Retina (tissue), 1 donor: ENCODE measurements at places on chromosomes 12 and 14.
A peak's percentile ranks its signal among the peaks of the same experiment; 100 is the strongest.

DNA sequence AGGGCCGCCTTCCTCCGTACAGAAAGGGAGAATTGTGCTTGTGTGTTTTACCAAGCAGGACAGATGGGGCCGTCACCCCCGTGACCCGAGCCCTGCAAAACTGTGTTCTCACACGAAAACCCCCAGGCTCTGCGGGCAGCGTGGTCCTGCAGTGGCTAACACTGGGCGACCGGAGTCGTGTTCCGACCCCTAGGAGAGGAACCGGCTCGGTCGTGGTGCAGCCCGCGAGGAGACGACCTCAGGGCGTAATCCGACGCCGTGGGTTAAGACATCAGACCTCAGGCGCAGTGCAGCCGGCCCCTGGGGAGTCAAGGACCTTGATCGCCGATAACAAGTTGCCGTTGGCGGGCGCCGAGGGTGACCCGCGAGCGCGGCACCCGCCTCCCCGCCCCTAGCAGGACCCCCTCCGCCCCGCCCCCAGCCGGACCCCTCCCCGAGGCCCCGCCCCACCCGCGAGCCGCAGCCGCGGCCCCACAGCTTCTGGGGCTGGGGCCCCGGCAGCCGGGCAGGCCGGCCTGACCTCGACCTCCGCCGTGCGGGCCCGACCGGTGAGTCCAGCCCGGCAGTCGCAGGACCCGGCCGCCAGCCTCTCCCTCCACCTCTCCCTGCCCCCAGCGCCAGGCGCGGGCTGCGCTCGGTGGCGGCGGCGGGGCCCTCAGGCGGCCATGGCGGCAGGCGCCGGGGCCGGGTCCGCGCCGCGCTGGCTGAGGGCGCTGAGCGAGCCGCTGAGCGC, at the start of gene CHPT1:
Gene CHPT1, plus strand, starts transcription at position 444 of the 733 bp plus-strand sequence. Its CDS starts 222 bp downstream, at position 666.
- DNase-seq = peak; percentile 88

DNA sequence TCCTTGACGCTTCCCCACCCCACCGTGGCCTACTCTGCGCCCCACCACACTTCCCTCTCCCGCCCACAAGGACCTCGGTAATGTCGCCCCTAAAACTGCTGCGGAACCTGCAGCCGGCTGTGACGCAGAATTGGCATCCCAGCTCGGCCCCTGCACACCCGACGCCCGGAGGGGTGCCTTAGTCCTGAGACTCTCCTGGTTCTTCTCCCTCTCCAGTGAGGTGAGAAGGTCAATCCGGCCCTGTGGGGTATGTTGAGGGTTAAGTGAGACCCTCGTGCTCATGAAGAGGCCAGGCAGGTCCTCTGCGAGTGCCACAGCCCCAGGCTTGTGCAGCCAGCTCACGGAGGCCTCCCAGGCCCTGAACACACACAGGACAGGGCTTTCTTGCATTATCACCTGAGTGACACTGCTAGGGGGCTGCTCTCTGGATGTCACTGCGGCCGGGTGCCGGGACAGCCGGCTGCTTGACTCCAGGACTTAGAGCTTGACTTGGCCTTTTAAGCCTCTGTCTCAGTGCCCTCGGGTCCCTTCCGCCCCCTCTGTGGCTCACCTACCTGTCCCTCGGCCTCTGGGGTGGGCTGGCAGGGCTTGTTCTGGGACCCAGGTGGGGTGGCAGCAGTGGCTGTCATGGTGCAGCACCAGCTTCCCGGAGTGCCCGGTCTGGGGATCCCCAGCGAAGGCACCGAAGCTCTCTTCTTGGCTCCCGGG, 106.9 kb upstream of the C14orf180 start:
- DNase-seq = no peak

GRCh38 chr14:96470331-96470730, 31.9 kb upstream of the PAPOLA start:
- DNase-seq = no peak

GRCh38 chr12:109949089-109949488, 47.1 kb downstream of the GIT2 start:
- no peak for DNase-seq

- peak; percentile 27 for DNase-seq
Observed at GRCh38 chr12:52976574-52977071, 27.7 kb downstream of the KRT18 start.

DNA sequence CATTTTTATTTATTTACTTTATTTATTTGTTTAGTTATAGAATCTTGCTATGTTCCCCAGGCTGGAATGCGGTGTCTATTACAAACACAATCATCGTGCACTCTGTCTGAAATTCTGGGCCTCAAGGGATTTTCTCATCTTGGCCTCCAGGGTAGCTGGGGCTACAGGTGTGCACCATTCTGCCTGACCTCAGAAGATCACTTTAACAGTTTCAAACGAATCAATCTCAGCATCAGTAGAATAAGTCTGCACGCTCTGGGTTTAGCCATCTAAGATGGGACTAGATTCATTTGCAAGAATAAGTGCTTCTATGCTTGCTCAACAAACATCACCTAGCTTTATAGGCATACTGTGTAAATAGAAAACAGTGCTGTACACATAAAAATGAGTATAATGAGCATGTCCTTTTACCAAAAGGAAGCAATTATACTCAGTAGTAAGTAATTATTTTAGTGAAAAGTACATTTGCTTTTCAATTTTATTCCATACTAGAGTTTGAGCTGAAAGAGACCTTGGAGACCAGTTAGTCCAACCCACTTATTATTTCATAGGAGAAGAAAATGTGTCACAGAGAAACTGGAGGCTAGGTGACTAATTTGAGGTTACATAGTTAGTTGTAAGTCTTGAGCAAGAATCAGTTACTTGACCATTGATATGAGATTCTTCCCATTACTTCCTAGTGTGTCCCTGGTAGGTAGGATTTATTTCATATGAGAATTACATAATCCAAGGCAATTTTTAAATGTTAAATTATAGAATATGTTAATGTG, 456.5 kb upstream of the LMO3 start:
- no peak for DNase-seq

DNA sequence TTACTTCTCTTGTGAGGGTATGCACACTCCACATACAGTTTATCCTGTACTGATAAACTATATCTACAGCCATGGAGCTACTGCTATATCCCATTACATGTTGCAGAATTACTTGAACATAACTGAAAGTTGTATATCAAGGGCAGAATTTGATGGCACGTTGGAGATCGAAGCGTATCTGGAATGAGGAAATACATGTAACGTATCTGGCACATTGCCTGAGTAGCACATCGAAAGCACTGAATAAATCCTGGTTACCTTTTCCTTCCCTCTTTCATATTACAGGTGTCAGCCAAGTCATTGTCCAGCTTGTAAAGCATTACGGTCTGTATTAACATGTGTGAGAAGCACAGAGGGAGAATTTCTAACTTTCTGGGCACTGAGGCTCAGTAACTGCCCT, 42.1 kb upstream of the LIN7A start:
- no peak for DNase-seq

- DNase-seq = no peak
Observed at GRCh38 chr14:102906616-102907302, 15.7 kb upstream of the AMN start.

GRCh38 chr12:34016361-34016760, 5.9 kb upstream of the ALG10 start:
- no peak for DNase-seq

DNA sequence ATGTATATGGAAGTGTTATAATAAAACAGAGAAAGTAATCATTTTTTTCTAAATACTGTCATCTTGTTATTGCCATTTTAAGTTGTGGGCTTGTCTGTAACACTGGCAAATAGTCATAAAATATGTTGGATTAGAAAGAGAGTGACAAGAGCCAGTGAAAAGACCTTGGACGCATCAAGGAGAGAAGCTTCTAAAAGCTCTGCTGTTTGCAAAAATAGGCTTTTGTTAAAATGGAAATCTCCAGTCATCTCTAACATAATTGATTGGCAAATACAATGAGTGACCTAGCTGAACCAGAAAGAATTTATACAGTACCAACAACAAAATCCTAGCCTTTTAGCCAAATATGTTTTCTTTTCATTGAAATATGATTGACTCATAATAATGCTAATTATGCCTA, 245.8 kb upstream of the RMST start:
- DNase-seq = peak; percentile 10

GRCh38 chr12:54424224-54424623, 5.2 kb upstream of the ITGA5 start:
- no peak for DNase-seq

DNA sequence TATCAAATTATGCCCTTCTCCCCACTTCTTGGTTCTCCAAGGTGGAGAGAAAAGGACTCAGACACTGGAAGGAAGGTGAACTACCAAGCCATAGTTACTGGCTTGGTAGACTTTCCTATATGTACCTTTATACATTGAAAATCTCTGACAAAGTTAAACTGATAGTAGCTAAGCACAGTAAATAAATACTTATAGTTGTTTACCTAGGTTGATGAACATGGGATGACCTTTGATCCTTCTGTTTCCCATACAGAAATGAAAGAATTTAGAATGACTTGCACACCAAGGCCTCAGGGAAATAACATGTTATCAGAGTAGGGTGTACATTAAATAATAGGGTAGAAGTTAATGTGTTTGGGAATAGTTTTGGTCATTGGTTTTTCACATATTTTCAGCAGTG, 6.7 kb downstream of the ARHGAP5 start:
- DNase-seq = no peak

DNA sequence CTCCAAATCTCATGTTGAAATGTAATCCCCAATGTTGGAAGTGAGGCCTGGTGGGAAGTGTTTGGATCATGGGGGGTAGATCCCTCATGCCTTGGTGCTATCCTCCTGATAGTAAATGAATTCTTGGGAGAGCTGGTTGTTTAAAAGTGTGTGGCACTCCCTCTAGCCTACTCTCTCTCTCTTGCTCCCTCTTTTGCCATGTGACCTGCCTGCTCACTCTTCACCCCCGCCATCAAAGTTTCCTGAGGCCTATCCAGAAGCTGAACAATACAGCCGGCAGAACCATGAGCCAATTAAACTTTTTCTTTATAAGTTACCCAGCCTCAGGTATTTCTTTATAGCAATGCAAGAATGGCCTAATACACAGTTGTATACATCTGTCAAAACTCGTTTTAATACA, 62.5 kb downstream of the BCL2L14 start:
- no peak for DNase-seq

DNA sequence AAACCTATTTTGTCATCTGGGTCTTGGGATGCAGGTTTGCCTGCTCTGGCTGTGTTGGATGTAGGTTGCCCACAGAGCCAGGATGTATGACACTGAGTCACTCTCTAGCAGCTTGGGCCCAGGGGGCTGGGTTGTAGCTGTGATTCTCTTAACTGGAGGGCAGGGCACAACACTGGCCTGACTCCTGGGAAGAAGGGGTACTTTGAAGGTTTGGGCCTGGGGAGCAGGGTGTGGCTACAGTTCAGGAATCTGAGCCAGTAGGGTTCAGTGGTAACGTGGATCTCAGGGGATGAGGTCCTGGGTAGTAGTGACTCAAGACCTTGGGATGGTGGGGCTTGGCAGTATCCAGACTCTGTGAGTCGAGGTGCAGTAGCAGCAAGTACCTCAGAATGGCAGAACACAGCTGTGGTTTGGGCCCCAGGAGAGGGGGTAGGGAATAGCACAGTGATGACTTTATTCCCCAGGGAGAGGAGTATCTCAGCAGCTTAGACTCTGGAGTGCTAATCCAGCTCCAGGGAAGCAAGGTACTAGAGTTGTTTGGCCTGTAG, 25.7 kb downstream of the TBC1D15 start:
- no peak for DNase-seq

- DNase-seq = no peak
Observed at GRCh38 chr14:55986069-55986468, 132.1 kb upstream of the PELI2 start.

- DNase-seq = no peak
Observed at GRCh38 chr12:20395791-20396550, 27.6 kb downstream of the PDE3A start.

DNA sequence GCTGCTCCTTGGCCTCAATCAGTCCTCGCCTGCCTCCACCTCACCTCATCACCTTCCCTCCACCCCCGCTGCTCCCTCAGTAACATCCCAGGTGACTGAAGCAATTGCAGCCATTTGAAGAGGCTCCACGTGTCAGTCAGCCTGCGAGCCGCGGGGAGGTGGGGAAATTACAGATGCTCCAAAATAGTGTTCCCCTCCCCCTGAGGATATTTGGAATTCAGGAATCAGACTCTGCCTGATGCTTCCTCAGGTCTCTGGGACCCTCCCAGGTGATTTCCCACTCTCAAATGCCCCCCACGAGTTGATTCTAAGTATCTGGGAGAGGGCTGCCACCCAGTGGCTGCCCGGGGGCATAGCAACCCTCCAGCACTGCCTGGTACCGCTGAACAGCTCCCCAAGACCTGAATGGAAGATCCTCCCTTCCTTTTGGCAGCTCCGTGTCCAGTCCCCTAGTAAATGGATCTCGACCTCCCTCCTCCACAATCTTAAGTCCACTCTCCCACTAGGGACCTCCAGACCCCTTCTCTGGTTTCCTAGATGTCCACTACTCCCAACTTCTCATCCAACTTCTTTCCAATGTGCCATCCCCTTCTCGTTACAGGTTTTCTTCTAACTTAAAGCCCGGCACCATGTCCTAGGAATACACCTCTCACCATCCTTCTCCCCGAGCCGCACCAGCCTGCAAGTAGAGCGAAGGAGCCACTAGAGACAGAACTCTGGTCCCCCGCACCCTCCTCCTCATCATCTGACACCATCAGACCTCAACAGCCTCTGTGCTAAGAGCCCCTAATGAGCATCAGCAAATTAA, 1.4 kb upstream of the ASIC1 start:
- peak; percentile 76 for DNase-seq

GRCh38 chr12:96041181-96041580, 5.8 kb upstream of the LTA4H start:
- no peak for DNase-seq

DNA sequence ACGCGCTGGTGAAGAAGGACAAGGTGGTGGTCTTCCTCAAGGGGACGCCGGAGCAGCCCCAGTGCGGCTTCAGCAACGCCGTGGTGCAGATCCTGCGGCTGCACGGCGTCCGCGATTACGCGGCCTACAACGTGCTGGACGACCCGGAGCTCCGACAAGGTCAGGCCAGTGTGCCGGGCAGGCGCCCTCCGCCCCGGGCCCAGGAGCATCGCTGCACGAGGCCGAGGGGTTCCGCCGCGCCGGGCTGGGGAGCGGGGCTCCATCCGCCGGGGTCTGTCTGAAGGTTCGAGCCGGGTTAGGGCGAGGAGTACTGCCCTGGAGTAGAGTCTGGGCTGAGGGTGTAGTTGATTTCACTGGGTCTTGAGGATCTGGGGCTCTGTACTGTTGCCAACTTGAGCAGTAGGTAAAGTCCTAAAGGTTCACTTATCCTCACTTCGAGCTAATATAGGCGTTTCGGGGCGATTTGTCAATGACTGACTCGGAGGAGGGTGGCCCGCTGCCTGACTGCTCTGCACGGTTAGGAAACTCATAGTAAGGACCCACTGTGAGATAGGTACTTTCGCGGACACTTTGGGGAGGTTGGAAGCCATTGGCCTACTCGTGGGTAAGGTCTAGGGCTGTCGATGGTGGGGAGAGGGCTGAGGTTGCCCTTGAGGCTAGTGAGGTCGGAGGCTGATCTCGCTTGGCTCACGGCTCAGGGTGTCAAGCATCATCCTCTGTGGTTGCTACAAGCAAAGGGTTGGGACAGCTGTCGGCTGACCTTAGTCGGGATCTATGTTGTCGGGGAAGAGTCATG, 574 bp downstream of the GLRX5 start:
- peak; percentile 73 for DNase-seq
